ENCODE measurements at places on chromosomes 12 and 14.

GRCh38 chr14:96221109-96221650 is 16.5 kb downstream of the BDKRB2 start:
- DNase-seq = no peak

DNA sequence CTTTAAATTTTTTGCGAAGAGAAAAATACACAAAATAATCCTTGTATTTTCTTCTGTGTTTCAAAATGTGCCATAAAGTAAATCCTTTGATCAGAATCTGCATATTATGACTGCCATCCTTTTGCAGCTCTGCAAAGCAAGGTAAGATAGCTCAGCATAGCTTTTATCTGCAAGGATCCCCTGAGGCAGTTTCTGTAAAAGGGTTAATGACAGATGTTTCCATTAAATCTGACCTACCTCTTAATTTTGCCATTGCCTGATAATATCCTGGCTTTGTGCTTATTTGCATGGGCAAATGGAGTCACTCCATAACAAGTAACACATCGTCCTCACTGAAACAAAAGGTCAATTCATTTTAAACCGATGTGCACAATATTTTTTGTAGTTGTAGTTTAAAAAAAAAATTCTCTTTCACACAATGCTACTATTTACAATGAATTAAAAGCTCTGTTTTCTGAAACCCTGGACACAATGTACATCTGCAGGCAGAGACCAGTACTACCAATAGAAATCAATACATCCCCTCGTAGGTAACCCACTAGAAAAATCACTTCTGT is 108.5 kb upstream of the SOX5 start:
- DNase-seq = no peak

GRCh38 chr12:111870706-111871105 is 28.7 kb downstream of the MAPKAPK5 start:
- DNase-seq = no peak

- no peak for DNase-seq
Measured at GRCh38 chr12:80717856-80718255, 1.1 kb downstream of the MYF5 start.

DNA sequence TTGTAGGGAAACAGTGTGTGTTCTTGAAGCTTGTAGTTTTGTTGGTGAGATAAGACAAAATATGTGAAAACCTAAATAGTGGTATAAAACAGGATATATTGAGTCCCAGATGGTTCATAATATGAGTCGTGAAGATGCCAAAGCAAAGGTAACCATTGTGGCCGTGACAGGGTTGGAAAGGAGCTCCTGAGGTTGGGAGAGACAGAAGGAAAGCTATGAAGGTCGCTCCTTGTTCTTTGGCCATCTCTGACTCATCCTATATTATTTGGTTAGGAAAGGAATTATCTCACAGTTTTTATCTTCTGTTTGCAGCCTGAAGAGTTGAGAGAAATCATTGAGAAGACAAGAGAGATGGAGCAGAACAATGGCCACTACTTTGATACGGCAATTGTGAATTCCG is 27.1 kb downstream of the ATP6V1D start:
- no peak for DNase-seq

- no peak for DNase-seq
Measured at GRCh38 chr12:47302111-47302671, 222.4 kb upstream of the AMIGO2 start.

GRCh38 chr12:58932806-58933681 is 12.7 kb upstream of the LRIG3 start:
- no peak for DNase-seq

DNA sequence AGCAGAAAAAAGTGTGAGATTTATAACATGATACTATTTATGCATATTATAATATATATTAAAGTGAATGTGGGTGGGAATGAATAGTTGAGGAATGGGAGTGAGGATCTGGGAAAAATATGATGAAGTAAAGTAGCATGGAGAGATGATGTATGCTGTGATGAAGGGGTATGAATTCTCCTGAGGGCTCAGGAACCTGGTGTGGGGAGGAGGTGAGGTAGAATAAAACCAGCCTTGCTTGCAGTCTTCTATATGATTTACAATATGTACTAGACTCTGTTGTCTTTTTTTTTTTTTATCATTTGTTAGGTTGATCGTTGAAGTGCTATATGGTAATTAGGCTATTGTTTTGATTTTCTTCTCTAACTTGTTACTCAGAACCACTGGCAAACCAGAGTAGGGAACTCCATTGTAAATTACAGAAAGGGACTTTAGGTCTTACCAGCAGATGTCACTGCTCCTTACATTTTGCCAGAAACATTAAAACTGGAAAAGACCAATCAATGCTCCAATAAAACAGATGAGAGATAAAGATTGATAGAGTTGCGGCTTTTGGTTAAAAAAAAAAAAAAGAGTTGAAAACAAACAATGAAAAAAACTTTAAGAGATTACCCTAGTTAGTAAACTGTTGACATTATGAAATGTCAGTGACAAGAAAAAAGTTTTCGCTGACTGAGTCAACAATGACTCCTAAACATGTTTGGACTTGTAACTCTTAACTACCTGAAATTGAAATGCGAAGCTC is 39.9 kb downstream of the ATL1 start:
- no peak for DNase-seq

DNA sequence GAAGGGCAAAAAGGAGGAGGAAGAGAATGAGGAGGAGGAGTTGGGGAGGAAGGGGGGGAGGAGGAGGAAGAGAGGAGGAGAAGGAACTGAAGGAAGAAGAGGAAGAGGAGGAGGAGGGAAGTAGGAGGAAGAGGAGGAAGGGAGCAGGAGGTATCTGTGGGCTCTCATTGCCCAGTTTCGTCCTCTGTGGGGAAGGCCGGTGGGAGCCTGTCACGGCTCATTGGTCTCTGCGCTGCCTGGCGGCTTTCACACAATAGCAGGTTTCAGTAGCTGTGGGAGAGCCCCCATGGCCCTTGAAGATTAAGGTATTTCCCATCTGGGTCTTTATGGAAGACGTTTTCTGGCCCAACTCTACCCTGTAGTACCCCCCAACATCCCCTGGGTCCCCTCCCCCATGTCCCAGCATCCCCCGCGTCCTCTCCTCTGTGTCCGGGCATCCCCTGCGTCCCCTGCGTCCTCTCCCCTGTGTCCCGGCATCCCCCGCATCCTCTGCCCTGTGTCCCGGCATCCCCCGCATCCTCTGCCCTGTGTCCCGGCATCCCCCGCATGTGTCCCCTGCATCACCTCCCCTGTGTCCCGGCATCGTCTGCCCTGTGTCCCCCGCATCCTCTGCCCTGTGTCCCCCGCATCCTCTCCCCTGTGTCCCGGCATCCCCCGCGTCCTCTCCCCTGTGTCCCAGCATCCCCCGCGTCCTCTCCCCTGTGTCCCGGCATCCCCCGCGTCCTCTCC is 278.2 kb upstream of the SFSWAP start:
- DNase-seq = no peak

DNA sequence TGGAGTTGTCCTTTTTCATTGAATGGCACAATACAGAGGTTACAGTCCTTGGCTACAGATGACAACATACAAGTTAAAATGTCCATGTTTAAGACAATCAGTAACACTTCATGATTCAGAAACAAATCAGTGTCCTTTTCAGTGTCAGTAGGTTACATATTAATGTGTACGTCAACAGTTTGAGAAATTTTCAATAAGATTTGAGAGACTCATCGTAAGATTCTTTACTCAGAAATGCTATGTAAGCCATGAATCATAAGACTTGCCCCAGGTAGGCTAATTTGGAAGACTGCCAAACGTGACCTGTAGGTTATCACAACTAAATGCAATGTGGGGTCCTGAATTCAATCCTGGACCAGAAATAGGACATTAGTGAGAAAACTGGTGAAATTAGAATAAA is 3.5 kb downstream of the RDH12 start:
- DNase-seq = no peak

DNA sequence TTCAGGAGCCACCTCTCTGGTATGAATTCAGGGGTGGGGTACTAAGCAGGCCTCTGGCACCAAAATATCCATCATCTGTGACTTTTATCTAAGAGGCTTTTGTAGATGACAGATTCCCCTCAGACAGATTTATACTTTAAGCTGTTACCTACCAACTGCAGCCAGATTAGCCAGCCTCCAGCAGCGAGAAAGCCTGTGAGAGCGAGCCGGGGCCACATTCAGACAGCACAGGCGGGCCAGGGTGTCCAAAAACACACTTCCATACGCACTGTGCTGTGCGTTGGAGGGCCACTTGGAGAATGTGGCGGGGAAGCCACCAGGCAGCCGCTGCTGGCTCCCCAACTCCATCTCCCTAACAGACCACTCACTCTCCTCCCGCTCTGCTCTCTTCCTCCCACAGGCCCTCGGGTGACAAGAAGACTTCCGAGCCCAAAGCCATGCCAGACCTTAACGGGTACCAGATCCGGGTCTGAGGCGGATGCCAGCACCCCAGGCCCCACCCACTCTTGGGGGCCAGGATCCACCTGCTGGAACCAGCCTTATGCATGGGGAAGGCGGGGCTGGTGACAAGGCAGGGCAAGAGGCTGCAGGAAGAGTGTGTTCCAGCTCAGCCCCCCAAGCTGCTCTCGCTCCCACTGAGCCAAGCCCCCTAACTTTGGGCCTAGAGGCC is 17.4 kb downstream of the VASH1 start:
- no peak for DNase-seq

- no peak for DNase-seq
Measured at GRCh38 chr14:103144085-103144484, 20.8 kb downstream of the TNFAIP2 start.

GRCh38 chr14:92539419-92539818 is 25.8 kb downstream of the RIN3 start:
- no peak for DNase-seq

DNA sequence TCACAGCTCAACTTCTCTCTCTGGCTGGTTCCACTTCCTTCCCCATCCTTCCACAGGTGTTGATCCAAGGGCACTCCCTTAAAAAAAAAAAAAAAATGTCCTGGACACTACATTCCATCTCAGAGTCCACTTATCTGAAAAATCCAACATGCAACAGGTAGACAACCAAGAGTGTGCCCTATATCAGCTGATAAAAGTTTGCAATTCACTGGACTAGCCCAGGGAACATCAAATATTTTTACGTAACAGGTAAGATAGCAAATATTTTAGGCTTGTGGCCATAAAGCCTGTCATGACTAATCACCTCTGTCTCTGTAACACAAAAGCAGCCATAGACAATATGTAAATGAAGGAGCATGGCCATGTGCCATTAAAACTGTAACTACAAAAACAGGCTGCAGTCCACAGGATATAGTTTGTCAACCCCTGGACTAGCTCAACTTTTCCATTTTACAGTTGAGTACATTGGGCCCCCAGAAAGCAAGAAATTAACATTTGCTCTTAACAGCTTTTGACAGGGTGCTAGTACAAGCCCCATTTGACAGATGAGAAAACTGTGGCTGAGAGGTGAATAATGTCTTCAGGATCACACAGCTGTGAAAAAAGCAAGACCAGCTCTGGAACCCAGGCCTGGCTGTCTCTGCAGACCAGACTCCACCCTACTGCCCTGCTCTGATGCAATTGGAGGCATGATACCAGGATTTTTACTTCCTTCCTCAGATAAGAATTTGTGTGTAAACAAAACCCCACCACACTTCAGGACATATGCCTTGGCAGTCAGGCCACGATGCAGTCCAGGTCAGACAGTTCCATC is 68.9 kb downstream of the CMKLR1 start:
- DNase-seq = no peak

DNA sequence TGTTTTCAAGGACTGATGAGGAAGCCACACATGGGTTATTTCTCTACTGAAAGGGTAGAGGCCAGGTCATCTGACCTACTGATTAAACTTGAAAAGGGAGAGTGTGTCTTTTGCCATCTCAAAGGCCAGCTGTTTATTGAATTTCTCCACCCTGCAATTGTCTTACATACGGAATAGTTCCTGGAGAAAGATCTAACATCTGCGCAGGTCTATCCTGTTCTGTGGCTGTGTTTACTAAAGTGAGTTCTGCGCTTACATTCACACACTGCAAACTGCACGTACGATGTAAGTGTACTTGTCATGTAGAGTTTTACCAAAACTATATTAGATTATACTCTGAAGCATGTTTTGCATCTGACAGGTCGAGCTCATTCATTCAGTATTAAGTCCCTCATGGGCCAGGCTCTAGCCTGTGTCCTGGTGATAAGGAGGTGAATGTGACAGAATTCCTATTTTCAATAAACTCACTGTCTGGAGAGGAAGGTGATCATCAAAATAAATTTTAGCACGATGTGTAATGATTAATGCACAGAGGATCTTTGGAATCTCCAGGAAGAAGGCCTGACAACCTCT is 96.6 kb downstream of the PRKCH start:
- DNase-seq = no peak

DNA sequence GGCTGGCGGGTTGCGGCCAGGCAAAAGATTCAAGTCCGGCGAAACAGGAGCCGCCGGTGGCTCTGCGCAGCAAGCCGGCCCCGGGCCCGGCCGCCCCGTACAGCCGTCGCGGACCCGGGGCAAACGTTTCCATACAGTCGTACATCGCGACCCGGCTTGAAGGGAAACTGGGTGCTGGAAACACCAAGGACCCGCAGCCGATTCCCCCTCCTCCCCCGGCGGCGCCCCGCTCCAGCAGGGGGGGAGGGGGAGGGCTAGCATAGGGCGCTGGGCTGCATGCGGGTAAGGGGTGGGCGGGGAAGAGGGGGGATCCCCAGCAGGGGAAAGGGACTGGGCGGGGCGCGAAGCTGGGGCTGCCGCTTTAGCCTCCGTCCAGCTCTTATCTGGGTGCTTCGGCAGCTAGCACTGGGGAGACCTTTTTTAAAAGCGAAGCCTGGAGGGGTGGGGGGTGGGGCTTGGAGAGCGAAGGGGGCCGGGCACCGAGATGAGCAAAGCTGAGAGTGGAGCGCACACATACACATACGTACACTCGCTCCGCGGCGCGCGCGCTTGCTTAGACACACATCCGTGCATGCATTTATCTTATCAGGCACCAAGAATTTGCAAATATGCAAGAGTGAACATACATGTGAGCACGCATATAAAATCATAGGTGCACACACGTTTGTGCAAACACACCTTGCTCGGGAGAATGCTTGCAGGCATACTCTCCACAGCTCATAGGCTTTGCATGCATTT is 11.9 kb downstream of the RARG start:
- DNase-seq = peak; percentile 48

GRCh38 chr12:112130441-112130998 is 5.2 kb downstream of the TRAFD1 start:
- DNase-seq = no peak

GRCh38 chr12:89187507-89187906 is 164.8 kb downstream of the DUSP6 start:
- DNase-seq = no peak

- DNase-seq = no peak
Measured at GRCh38 chr12:2271961-2272360, 219.2 kb downstream of the CACNA1C start.
